Pancreas (tissue), 10 donors: ENCODE measurements at places on chromosomes 13 and 19. TPM values are rescaled to one million over a fixed set of nuclear protein-coding genes. Genes with fewer than 3 reads are reported as not detected.

INSR gene
- 45.1 TPM for polyA plus RNA-seq

DNA sequence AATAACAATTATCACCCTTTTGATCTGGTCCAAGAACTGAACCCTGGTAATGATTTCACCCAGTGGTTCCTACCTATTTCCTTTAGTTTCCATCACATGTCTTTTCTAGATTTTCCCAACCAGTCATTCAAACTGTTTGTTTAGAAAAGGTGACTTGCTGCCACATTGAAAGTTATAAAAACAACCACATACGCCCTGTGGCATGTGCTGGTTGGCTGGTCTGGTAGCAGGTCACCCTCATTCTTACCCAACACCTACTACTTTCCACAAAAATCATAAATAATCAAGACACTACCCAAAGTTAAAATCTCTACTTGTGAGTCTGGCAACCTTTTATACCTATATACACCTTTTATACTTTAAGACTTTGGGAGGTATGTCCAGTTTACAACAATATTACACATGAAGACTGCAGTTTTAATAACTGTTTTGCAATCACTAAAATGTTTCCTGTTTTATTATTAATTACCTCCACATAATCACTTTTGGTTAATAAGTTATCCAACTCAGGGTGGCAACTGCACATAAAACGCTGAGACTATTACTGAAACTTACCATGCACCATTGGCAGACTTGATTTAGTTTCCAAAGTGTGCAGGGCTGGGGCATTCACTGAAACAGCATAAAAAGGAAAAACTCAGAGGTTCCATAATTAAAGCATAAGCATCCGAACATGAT is 38.9 kb downstream of the DZIP1 start:
- no peak for DNase-seq
- no peak overlapping the region for H3K27ac ChIP-seq
- no peak overlapping the region for H3K4me3 ChIP-seq
- H3K36me3 ChIP-seq = no peaks in the 10 kb centered on the region
- H3K4me1 ChIP-seq = peaks cover 33% of the 10 kb centered on the region

GRCh38 chr19:17625043-17625442 is 63.1 kb downstream of the UNC13A start:
- H3K4me1 ChIP-seq = no peaks in the 10 kb centered on the region
- no peaks in the 10 kb centered on the region for H3K27me3 ChIP-seq
- no peak overlapping the region for H3K27ac ChIP-seq

CSNK1A1L gene
- polyA plus RNA-seq = not detected

ZNF737 gene
- 5.2 TPM for polyA plus RNA-seq

- no peak for DNase-seq
- no peak overlapping the region for H3K4me3 ChIP-seq
- no peak overlapping the region for H3K27ac ChIP-seq
- no peaks in the 10 kb centered on the region for H3K4me1 ChIP-seq
- no peaks in the 10 kb centered on the region for H3K27me3 ChIP-seq
- H3K36me3 ChIP-seq = no peaks in the 10 kb centered on the region
Observed at GRCh38 chr13:23436680-23437079, 3.2 kb upstream of the SACS start.

DNA sequence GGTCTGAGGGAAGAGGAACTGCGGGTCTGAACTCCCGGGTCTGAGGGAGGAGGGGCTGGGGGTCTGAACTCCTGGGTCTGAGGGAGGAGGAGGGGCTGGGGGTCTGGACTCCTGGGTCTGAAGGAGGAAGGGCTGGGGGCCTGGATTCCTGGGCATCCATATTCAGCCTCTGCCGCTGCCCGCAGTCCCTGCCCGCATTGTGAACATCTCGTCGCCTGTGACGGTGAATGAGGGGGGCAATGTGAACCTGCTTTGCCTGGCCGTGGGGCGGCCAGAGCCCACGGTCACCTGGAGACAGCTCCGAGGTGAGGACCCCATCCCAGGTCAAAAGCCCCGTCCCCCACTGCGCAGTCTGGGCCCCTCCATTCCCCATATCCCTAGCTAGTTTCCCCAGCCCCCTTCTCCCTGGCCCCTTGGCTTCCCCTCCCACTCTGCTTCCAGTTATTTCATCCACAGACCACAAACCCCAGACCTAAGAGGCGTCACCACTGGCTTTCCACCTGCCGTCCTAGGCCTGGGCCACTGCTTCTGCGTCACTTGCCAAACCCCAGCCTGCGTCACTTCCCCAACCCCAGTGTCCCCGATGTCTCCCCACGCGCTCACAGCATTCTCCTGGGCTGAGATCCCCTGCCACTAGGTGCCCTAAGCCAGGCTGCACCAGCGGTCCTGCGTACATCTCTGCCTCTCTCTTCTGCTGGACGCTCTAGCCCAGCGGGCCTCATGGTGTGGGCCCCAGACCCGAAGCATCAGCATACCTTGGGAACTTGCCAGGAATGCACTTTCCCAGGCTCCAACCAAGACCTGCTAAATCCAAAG is 13.9 kb downstream of the IGLON5 start:
- no peak for DNase-seq
- no peaks in the 10 kb centered on the region for H3K36me3 ChIP-seq
- H3K27ac ChIP-seq = no peak overlapping the region

DCT gene
- 0.27 TPM for polyA plus RNA-seq

GALP gene
- not detected for polyA plus RNA-seq

DNA sequence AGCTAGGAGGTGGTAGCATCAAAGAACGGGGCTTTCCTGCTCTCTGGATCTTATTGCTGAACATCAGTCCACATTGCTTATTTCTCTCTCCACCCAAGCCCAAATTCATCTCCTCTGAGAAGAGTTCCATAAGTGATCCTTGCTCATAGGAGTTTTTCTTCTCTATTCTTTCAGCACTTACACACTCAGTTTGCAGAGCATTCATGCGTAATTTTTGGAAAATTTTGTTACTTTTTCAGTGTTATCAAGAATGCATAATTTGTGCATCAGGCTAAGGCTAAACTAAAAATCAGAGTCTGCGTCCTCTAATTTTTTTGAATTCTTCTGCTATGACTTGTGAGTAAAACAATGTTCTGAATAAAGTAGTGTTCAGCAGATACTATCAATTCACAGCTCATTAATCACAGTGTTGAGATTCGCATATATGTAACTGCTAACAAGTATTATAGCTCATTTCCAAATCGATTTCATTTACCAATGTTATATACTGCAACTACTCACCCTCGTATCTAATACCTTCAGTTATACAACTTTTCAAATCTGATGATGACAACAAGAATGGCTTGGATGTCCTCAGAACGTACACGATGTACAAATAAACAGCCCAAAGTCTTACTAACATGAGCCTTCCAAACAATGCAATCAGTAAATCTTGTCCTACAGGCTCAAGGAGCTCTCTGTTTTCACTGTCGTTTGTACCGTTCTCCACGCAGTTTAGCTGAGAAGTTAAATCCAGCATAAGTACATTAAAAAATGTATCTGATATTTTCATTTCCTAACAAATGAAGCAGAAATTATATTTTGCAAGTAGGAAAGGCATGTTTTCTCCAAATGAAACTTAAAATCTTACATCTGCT is 36.4 kb upstream of the STARD13 start:
- no peaks in the 10 kb centered on the region for H3K4me1 ChIP-seq
- no peaks in the 10 kb centered on the region for H3K36me3 ChIP-seq
- DNase-seq = no peak
- no peaks in the 10 kb centered on the region for H3K27me3 ChIP-seq

GRCh38 chr19:29397748-29398147 is 128.0 kb upstream of the VSTM2B start:
- H3K4me1 ChIP-seq = no peaks in the 10 kb centered on the region
- no peaks in the 10 kb centered on the region for H3K36me3 ChIP-seq
- DNase-seq = no peak
- H3K27ac ChIP-seq = no peak overlapping the region
